Kidney capillary endothelial cell (primary cell): ENCODE measurements at places on chromosomes 11 and 22.

GRCh38 chr22:26550498-26551033 is 38.3 kb upstream of the TFIP11 start:
- DNase-seq, result no peak

- DNase-seq, result no peak
Measured at GRCh38 chr11:123532131-123532530, 102.1 kb downstream of the GRAMD1B start.

DNA sequence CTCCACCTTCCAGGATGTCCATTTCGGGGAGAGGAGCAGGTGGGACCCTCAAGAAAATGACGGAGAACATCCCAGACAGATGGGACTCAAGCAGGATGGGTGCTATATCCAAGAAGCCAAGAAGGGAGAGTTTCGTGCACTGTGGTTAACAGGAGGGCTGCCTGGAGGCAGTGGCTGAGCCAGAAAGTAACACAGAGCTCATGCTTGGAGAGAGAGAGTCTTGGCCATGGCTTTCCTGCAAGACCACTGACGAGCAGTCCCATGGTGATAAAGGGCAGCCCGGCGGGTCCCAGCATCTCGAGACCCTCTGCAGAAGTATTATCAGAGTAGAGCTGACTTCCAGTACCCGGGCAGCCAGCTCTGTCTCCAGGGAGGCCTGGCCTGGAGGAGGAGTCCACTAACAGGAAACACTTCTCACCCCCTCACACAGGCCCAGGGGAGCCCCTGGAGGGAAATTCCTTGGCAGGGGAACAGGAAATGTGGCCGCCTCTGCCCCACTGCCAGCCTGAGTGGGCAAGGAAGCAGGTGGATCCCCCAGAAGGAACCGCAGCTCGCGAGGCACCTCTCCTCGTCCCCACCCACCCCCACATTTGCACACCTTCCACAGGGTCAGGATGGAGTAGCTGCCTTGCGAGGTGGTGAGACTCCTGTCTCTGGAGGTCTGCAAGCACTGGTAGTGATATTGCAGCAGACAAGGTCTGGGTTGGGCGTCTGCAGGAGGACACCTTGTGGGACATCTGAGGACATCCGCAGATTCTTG is 32.2 kb downstream of the CYTH4 start:
- DNase-seq, result no peak

DNA sequence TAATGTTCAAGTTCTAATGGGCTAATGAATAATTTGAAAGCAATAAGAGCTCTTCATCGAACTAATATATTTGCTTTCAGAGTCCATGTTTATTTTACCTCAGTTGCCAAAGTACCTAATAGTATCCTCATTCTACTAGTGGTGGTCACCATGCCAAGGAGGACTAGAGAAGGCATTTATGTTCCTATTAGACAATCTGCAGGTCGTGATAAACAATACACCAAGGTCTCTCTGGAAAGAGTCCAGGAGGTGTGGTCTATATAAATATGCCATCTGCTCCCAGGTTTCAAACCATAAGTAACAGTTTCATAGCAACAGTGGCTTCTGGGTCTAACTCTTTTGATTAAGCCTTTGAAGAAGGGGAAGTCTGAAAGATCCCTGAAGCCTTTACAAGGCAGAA is 42.9 kb downstream of the ARFGAP3 start:
- no peak for DNase-seq

DNA sequence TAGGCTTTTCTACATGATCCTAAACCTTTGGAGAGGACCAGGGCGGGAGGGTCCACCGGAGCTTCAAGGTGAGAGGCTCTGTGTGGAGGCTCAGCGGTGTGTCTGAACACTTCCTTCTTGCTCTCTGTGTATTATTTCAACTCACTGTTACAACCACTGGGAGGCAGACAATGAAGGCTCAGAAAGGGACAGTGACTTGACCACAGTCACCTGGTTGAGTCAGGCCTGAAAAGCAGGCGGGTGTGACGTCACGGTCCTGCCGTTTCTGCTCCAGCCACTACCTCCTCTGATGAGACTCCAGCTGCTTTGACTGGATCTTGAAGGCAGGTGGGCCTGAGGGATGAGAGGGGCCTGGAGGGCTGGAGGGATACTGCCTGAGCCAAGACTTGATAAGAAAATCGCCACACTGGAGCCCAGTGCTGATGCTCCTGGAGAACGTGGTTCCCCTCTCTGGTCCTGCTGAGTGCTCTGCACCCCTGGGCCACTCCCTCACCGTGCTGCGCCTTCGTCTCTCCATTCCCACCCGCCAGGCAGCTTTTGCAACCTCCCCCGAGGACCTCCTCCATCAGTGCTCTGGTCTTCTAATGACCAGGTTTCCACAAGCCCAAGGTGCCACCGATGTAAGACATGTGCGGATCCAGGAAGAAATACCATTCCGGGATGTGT is 27.9 kb downstream of the KCNC1 start:
- no peak for DNase-seq

GRCh38 chr22:19386248-19386647 is 45.3 kb downstream of the HIRA start:
- DNase-seq, result no peak

DNA sequence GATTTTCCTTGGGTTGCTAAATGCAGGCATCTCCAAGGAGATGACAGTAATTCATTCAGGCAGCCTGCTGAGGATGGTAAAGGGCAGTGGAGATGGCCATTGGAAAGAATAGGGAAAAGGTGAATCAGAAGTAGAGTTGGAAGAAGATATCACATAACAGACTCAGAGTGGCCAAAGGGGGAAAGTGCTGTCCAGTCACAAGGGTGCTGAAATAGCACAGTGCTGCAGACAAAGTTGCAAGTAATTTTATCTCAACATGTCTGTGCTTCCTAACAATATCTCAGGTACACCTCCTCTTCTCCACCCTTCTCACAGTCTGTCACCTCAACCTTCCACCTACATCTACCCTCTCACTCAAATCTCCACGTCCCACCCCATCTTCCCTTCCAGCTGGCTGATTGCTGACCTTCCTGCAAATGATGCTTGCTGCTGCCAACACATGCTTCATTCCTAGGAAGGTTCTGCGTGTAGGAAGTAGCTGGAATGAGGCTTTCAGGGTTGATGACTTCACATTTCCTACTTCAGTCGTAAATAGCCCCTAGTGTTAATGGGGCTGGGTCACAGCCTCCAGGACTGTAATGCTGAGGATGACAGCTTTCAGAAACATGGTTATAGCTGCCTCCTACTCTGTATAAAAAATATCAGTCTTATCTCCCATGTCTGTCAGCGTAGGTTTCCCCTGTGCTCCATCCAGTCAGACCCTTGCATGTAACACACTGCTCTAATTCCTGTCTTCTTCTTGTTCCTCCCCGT is 123.9 kb downstream of the CTNND1 start:
- DNase-seq, result peak; percentile 7

DNA sequence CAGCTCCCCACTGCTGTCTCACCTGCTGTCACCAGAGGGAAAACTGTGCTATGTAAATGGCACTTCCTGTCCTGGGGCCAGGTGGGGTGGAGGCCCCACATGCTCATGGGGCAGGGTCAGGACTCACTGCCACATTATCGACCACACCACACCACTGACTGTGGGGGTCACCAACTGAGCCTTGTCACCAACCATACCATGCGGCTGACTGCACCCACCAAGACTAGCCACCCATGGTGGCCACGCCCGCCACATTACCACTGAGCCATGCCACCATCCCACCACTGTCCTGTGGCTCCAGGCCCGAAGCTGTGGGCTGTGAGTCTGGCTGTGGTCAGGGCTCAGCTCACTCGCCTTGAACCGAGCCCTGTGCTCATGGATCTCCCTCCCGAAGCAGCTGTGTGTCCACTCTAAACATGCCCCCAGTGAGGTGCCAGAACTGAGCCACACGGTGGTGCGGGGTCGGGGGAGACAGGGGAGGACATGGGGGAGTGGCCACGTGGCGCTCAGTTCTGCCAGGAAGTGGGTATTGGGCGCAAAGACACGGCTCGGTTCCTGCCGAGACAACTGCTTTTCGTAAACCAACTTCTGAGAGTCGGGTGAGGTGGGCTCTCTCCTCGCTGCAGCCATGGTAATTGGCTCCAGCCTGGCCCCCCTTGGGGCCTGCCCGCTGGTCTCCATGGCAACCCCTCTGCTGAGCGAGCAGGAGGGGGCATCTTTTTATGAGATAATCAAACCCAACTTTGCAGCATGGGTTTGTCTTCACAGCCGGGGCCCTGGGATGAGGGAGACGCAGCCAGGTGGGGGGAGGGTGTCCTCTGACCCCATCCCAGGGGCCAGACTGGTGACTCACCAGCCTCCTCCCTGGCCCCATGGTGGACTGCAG is 23.2 kb downstream of the RTN4R start:
- DNase-seq, result no peak

DNA sequence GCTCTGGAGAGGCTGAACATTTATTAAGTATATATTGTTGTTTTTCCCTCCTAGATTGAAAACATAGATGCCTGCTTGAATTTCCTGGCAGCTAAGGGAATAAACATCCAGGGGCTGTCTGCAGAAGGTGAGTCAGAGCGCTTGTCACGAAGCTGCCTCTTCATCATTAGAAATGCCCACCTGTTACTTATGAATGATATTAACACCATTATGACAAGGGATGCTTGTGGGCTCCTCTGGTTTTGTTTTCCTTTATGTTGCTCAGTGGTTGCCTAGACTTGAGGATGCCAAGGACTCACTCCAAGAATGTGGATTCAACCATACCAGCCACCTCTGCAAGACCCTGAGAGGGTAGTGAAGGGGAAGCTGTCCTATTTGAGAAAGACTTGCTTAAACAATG is 156.2 kb downstream of the NAV2 start:
- DNase-seq, result no peak

DNA sequence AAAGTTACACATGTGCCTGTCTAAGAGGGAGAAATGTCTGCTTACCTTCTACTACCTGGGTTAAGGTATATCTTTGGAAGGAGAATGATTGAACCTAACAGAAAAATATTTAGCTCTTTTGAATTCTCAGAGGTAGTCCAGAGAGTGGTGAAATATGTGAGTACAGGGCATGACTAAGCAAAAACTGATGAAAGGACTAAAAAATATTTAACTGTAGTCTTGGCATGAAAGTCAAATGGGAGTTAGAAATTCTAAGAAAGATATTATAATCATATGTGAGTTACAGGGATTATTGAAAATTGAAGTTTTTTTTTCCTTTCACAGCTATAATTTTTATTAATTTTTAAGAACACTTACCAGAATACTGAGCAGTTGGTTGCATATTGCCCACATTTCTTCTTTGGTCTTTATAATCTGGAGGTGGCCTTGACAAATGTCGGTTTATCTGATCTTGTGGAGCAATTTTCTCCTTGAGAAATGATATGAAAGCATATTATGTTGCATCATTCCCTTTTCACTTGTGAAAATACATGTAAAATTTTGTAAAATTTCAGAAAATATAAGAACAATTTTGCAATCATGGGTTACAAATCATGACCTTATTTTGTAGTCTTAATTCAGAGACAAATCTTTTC is 61.4 kb upstream of the MTMR2 start:
- no peak for DNase-seq

DNA sequence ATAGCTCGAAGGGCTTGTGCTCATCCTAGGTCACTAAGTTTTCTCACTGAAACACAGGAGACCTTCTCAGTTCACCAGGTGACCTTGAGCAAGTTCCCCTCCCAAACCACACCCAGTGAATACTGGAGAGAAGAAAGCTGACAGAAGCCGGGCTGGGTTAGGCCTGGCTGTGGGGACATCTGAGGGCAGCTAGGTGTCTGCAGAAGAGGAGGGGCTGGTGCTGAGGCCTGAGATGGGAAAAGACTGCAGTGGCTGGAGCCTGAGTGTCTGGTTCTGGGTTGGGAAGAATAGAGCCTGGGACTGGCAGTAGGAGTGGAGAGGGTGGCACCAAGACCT is 602 bp upstream of the INPP5J start:
- no peak for DNase-seq

DNA sequence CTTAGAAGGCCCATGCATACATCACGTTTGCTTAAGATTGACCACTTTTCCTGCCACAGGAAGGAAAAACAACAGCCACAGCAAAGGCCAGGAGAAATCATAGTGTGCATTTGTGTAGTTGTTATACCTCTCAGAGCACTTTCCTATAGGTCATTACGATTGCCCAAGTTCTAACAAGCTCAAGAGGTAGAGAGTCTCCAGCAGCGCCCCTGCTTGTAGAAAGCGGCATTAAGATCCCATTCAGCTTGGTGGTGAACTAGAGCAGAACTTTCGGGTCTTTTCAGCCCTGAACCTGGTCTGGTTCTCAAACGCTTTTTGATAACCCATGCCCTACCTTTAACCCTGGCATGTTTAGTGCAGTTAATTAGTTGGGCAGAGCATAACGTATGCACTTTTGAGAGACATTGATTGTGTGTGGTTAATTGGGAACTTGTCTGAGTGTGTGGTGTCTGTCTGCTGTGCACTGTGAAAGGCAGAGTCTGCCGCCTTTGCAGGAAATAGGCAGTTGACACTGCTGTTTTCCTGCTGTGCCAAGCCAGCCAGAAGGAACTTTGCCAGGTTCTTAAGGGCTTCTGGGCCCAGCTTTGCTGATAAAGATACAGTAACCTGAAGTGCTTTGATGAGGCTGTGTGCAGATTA is 109.9 kb upstream of the CLMP start:
- peak; percentile 7 for DNase-seq

- no peak for DNase-seq
Measured at GRCh38 chr11:112265659-112266409, 5.2 kb upstream of the PLET1 start.

DNA sequence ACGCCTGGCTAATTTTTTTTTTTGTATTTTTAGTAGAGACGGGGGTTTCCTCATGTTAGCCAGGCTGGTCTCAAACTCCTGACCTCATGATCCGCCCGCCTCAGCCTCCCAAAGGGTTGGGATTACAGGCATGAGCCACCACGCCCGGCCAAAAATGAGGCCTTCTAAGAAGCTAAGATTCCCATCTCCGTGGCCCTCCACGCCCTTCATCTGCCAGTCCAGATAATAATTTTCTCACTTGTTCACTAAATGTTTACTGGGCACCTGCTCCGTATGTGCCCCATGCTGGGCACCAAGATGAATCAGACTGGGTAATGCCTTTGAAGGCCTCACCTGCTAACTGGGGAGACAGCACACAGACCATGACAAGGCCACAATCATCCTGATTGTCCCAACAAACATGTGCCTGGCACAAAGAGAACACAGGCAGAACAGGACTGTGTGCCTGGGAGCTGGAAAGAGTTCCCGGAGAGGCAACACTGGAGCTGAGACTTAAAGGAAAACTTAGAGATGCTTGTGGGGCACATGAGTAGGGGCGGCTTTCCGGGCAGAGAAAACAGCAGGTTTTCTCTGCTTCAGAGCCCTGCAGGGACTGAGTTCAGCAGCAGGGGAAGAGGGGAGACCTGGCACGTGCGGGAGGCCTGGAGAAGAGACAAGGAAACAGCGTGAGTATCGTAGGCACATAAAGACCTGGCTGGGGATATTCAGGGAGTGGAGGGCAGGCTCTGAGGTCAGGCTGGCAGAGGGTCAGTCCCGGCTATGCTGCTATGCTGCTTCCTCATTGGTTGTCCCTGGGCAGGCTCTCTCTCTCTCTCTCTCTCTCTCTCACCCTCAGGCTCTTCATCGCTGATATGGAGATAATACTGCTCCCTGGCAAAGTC is 2.4 kb downstream of the KIAA0930 start:
- no peak for DNase-seq
